ENCODE measurements at places on chromosomes 11 and 22.

GRCh38 chr11:12164061-12165014 is 53.9 kb downstream of the MICAL2 start:
- no peak for DNase-seq

DNA sequence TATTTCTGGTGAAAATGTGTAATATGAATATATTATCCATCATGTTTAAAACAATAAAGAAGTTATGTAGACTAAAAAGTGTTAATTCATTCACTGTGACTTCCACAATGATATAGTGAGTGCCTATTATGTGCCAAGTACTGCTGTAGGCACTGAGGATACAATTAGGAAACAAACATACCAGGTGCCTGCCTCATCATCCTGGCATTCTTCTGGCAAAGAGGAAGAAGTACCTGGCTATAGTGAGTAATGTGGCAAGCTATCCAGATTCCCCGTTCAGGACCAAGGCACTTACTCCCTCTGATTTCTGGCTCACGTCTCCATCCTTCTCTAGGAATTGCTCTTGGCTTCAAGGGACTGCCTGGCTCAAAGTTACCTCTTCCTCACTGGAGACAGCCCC is 77.5 kb upstream of the CLMP start:
- no peak for DNase-seq

DNA sequence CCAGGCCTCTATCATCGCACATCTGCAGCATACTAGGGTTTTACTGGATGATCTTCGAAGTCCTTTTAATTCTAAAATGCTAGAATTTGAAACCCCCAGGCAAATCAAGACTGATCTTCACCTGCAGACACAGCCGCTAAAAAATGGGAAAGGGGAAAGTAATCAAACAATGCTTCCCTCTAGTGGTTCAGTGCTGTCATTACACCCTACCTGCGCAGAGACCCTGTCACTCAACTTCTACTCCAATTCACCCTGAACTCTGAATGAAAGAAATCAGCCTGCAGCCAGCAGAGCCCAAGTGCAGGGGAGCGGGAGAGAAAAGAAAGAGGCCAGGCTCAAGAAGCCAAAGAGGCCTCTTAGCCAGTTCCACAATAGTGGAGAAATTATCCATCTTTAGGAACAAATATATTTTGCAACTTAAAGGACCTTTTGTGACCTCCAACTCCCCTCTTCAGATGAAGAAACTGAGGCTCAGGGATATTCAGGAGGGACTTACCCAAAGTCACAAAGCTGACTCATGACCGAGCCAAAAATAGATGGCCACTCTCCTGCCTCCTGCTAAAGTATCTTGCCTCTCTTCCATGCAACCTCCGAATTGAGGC is 33.0 kb downstream of the SERGEF start:
- DNase-seq, result no peak

DNA sequence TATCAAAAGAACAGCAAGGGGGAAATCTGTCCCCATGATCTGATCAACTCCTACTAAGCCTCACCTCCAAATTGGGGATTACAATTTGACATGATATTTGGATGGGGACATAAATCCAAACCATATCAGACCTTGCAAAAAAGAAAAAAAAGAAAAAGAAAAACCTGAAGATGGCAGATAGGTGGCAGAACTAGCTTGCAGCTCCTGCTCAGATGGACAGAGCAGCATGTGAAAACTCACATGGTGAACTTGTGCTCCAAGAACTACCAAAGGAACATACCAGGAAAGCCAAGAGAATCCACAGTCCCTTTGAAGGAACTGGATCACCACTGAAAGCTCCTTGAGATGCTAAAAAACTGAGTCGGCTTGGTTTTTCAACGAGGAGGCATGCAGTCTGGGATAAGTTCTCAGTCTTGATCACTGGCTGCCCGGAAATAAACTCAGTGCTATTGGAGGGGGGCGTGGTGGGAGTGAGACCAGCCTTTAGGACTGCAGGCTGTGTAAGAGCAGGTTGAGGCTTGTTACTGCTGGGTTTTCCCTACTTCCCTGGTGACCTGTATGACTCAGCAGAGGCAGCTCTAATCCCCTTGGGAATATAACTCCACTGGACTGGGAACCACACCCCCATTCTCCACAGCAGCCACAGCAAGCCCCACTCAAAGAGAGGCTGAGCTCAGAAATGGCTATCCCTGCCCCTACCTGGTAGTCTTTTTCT is 358.3 kb upstream of the ARHGAP42 start:
- DNase-seq, result no peak

DNA sequence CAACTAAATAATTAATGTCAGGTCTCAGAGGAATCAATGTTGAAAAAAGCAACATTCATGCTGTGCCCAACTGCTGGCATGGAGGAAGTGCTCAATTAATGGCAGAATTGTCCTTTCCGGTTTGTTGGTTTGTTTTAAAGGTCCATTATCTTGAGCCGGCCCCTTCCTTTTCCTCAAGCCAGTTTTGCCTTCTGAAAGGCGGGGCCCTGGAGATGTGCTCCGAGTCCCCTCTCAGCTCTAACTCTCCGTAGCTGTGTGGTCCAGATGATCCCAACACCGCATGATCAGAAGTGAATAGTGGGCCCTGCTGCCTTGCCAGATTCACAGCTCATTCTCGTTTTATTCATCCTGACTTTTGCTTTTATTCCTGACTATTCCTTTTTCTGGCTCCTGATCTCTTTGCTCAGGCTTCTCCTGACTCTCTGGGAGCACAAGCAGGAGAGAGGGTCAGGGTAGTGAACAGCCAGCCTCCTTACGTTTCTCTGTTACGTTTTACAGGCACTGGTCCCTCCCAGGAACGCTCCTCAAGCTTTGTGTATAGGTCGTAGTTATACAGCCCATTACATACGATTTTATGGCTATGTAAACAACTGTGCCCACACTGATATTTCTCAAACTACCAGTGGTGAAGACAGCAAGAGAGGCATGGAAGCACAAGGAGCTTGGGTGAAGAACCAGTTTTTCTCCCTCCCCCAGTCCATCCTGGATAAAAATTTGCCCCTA is 265.9 kb downstream of the LARGE1 start:
- DNase-seq, result no peak

GRCh38 chr22:49181431-49181830 is 646.2 kb downstream of the BRD1 start:
- DNase-seq, result no peak

GRCh38 chr11:85076535-85077330 is 550.4 kb downstream of the DLG2 start:
- no peak for DNase-seq

DNA sequence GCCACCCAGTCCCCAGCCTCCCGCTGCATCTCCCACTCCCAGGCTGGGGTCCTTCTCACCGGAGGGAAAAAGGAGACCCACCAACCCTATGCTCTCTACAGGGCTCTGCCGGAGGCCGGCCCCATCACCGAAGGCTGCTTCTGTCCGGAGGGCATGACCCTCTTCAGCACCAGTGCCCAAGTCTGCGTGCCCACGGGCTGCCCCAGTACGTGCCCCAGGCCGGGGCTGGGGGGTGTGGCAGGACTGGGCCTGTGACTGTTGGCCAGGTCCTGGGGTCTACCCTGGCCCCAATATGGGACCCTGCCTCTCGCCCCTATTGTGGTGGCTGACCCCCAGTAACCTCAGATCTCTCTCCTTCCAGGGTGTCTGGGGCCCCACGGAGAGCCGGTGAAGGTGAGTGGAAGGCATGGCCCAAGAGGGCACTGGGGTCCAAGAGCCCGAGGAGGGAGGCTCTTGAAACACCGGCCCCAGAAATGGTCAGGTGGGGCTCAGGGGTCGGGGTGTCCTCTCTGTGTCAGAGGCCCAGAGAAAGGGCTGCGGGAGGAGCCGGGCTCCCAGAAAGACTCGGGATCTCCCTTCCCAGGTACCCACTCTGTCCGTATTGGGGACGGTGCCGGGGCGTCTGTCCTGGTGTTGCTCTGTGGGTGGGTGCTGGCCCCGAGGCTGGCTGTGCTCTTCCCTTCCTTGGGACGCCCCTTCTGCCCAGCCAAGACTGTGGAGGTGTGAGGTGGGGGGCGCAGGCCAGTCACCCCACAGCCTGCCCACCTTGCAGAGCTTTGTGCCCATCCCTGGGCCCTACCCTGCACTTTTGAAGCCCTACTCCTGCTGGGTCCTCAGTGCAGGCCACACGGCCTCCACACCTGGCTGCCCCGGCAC is 26.1 kb upstream of the MUC5B start:
- peak; percentile 11 for DNase-seq

DNA sequence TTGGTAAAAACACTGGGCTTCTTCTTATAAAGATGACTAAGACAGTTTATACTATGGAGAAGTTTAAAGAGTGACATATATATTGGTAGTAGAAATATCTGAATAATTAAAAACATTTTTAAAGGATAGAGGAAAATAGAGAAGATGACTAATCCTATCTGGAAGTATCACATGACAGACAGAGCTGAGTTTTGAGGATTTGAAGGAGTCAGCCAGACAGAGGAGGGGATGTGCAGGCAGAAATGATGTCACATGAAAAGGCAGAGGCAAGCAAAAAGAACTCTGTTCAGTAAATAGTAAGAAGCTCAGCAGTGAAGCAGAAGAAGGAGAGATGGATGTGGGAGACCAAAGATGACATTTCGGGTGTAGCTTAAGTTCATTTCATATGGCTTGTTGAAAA is 1.6 kb downstream of the OR10A2 start:
- no peak for DNase-seq

DNA sequence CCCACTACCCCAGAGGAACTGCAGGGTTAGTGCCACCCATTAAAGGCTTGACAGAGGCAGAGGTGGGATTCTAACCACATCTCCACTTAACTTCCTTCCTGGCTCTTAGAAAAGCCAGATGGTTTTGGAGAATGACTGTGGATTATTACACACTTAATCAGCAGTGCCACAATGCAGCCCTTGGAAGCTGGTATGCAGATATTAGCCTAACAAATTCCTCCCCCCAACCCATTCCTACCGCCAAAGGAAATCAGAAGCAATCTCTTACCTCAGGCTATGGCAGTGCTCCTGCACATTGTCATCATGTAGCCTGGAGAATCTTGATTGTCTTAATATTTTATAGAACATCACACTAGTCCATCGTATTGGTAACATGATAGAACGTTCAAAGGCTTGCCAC is 23.2 kb upstream of the NRGN start:
- DNase-seq, result no peak

DNA sequence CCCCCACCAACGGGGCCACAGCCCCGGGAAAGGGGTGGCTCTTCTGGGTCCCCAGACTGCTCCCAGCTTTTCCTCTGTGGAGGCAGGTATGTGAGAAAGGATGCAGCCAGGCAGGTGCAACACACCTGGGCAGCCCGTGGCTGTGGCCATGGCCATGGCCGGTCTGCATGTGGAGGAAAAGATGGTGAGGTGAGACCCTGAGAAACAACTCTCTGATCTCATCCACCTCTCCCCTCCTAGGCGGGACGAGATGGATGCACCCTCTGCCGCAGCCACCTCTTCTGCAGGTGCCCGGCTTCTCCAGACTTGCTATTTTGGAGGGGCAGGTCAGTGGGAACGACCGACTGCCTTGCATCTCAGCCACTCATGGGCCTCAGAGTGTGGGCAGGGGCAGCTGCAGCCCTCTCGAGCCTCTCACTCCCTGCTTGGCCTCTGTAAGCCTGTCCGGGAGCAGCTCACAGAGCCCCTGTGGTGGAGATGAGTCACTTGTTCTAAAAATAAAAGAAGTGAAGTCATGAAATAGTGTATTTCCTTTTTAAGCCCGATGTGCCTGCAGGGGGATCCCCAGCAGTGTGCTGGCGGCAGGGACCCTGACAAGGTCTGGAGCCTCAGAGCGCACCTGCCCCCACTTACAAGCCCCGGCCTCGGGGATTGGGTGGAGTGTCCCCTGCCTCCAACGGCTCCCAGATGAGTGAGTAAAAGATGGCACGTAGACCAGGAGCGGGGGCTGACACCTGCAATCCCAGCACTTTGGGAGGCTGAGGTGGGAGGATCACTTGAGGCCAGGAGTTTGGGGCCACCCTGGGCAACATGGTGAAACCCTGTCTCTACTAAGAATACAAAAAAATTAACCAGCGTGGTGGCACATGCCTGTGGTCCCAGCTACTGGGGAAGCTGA is 10.7 kb downstream of the SMIM38 start:
- DNase-seq, result peak; percentile 30

GRCh38 chr11:129324533-129325175 is 51.0 kb upstream of the BARX2 start:
- peak; percentile 33 for DNase-seq

DNA sequence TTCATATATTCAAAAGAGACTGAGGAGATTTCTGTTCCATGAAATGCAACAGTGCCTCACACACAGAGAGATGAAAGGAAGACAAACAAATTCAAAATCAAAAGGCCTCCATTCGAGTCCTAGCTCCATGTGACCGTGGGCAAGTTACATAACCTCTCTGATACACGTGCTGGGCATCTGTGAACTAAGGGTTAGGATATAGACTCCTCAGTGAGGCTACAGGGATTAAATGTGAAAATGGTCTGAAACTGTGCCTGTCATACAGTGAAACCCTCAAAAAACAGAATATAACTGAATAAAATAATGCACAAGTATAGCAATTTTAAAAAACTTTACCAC is 111.8 kb upstream of the MTMR2 start:
- no peak for DNase-seq

DNA sequence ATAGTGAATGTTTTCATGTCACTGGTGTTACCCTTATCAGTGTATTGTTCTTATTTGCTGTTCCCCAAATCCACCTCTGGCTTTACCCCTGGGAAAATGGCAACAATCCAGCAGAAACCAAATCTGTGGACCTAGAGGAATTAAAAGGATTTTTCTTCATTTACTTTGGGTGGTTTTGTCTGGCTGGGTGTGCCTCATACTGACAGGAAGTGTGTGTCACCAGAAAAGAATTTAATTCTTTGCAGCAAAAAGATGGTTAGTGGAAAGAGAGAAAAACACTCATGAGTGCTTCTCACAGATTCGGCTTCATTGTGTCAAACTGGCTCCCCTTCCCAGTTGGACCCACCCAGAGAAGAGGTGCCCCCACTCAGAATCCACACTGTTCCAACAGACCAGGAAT is 38.9 kb downstream of the FZD4 start:
- no peak for DNase-seq
